Fibroblast of skin of scalp (primary cell): ENCODE measurements at places on chromosomes 3 and 15.

DNA sequence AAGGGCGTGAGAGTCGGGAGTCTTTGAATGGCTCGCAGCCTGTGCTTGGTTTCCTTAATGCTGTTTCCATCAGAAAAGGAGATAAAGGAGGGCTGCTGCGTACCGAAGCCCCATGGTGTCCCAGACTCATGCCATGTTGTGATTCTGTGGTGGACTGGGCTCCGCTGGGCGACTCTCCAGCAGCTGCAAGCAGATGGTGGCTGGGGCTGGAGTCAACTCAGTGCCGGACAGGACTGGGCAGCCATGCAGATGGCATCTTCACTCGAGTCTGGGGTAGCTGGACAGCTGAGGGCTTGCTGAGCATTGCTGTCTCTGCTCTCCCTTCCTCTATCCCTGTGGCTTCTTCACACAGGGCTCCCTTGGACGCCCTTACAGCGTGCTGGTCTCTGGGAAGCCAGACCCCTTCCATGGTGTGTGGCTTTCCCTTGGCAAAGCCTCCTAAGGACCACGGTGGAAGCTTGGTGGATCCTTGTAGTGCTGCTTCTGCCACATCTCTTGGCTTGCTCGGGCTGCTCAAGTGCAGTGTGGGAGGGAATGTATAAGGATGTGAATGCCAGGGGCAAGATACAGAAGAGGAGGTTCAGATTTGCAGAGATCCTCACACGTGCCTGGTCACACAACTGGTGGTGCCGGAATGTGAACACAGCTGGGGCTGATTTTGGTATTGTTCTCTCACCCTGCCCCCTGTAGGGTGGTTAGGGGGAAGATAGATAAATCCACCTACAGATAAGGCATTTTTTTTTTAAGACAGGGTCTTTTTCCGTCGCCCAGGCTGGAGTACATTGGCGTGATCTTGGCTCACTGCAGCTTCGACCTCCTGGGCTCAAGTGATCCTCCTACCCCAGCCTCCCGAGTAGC lies 9.0 kb downstream of the NIPA1 start:
- DNase-seq, result no peak

GRCh38 chr15:59367022-59367451 lies 5.6 kb downstream of the MYO1E start:
- DNase-seq, result peak; percentile 48

DNA sequence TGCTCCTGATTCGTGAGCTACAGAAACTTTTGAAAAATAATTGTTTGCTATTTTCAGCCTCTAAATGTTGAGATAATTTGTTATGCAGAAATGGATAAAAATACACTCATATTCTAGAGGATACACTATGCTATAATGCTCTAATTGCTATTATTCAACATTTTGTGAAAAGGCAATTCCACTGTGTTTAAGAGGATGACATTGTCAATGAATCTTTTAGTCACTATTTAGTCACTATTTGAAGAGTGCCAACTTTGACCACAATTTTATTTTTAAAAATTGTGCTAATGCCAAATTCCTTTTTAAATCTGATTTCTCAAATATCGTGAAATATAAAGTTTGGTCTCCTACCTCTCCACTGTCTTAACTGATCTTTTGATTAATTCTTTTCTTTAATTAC lies 604.9 kb upstream of the KCNMB2 start:
- DNase-seq, result no peak

DNA sequence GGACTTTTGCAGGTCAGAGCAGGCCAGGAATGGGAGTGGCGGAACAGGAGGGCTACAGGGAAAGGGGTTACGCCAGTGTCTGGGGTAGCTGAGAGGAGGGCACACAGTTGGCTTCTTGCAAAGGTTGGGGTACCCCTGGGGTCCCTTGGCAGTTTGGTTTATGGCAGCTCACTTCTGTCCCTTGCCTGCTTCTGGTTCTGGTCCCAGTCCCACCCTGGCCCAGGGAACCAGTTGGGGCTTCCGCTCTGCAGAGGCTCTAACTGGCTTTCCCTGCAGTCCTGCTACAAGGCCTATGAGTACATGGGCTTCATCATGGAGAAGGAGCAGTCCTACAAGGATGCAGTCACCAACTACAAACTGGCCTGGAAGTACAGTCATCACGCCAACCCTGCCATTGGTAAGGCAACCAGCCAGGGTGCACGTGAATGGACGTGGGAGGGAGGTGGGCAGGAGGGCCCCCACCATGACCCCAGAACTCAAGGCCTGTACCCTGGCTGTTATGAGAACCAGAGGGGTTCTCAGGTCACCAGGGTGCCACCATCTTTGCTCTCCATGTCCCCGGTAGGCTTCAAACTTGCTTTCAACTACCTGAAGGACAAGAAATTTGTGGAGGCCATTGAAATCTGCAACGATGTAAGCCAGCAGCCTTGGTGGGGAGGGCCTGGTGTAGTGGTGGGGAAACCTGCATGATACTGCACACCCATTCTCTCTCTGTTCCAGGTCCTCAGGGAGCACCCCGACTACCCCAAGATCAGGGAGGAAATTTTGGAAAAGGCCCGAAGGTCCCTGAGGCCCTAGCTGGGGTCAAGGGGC lies 15.2 kb downstream of the CSRNP1 start:
- no peak for DNase-seq
